ENCODE measurements at places on chromosomes 16 and 17. TPM values are rescaled to one million over a fixed set of nuclear protein-coding genes. Genes with fewer than 3 reads are reported as not detected.

GRCh38 chr16:10297341-10298006, 88.4 kb upstream of the ATF7IP2 start:
- H3K36me3 ChIP-seq: no peaks in the 10 kb centered on the region
- H3K27me3 ChIP-seq: no peaks in the 10 kb centered on the region
- no peaks in the 10 kb centered on the region for H3K4me1 ChIP-seq
- H3K27ac ChIP-seq: no peak overlapping the region
- no peak overlapping the region for H3K4me3 ChIP-seq

DNA sequence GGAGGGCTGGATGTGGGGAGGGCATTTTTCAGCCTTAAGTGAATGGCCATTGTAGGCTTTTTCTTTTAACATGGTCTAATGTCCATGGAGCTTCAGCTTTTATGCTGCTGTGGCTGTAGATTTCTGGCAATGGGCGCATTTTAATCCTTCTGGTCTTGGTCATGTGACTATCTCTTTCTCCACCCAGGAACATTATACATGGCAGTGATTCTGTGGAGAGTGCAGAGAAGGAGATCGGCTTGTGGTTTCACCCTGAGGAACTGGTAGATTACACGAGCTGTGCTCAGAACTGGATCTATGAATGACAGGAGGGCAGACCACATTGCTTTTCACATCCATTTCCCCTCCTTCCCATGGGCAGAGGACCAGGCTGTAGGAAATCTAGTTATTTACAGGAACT, 4.7 kb upstream of the NME2 start:
- H3K36me3 ChIP-seq: no peaks in the 10 kb centered on the region
- DNase-seq: no peak
- H3K27ac ChIP-seq: no peak overlapping the region
- no peak overlapping the region for H3K4me3 ChIP-seq
- no peaks in the 10 kb centered on the region for H3K4me1 ChIP-seq
- no peaks in the 10 kb centered on the region for H3K27me3 ChIP-seq

DNA sequence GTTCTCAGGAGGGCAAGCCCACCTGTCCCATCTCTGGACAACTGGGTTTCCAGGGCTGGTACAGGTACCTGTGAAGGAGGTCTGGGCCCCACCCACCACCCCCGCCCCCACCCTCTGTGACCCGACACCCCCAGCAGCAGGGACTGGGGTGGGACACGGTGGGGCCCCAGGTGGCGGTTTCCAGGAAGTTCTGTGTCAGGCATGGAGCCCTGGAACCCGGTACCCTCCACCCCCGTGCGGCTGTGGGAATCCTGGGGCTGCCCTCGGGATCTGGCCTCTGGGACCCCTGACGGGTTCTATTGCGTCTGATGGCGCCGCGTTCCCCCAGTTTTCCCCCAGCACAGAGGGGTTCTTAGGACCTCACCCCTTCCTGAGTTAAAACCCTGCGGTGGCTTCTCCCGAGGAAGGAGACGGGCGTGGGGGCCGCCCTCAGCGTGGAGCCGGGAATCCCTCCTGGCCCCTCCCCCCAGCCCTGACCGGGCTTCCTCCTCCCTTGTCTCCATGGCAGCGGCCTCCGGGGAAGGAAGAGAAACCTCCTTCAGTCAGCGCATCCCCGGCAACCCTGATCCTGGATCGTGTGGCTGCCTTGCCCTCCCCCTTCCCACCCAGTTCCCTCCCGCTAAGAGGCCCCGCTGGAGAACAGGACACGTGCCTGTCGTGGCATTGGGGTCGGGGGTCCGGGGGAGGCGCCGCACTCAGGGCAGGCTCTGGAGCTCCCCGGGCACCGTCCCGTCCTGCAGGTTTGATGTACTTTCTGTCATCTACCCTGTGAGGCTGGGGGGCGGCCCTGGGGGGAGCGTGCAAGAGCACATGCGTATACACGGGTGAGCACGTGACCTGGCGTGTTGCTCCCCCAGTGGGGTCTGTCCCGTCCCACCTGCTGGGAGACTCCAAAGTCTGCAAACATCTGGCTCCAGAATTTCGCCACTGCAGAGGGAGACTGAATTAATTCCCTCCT, 30.3 kb downstream of the CACNA1H start:
- no peak overlapping the region for H3K27ac ChIP-seq
- DNase-seq: no peak
- no peaks in the 10 kb centered on the region for H3K27me3 ChIP-seq
- H3K4me3 ChIP-seq: no peak overlapping the region

Gene TAC4
- not detected for total RNA-seq

DNA sequence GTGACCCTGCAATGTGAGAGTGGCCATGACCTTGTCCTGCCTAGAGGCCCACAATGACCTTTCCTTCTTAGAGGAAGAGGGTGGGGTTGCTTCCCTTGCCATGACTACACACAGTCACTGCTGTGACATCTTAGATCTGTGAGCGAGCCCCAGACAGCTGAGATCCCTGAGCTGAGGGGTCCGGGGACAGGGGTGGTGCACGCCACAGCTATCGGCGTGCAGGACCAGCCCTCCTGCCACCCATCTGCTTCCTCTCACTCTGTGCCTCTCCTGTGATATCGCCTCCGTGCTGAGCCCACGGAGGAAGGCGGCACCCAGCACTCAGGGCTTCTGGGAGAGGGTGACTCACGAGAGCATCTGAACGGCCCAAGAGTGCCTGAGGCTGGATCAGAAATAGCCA, 35.2 kb downstream of the KIAA0513 start:
- H3K36me3 ChIP-seq: no peaks in the 10 kb centered on the region
- H3K27ac ChIP-seq: no peak overlapping the region
- H3K27me3 ChIP-seq: no peaks in the 10 kb centered on the region
- H3K4me3 ChIP-seq: no peak overlapping the region
- DNase-seq: no peak

Gene GRB7
- 39.9 TPM for total RNA-seq

DNA sequence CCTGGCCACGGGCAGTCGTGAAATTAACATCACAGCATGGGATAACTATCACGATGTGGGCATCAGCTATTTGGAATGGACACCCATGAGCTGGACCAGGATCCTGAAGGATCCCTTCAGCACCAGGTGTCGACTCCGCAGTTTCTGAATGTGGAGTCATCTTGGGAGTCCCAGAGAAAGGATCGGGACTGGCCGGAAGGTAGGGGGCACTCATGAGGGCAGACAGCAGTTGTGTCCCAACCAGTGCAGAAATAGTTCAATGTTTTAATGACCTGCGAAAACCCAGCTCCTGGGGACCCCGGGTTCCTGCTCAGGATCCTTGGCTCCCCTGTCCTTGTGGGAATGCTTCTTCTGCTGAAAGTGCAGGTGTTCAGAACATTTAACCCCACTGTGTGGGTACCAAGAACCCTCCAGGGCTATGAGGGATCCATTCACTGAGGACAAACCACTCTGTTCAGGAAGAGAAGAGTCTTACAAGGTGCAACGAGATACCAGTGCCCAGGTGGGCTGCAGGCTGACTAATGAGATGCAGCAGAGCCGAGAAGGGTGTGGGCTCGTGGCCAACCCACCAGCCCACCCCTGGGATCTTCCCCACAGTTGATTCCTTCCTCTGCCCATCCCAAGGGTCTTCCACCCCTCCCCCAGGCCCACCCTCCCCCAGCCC, 154.8 kb downstream of the SALL1 start:
- H3K4me1 ChIP-seq: no peaks in the 10 kb centered on the region
- H3K27me3 ChIP-seq: no peaks in the 10 kb centered on the region
- no peak overlapping the region for H3K27ac ChIP-seq
- no peak overlapping the region for H3K4me3 ChIP-seq
- H3K36me3 ChIP-seq: no peaks in the 10 kb centered on the region

GRCh38 chr17:50939795-50940684, 73.9 kb upstream of the TOB1 start:
- H3K4me1 ChIP-seq: peaks cover 33% of the 10 kb centered on the region
- no peak overlapping the region for H3K4me3 ChIP-seq
- no peak overlapping the region for H3K27ac ChIP-seq
- peak; percentile 70 for DNase-seq
- no peaks in the 10 kb centered on the region for H3K36me3 ChIP-seq
- no peaks in the 10 kb centered on the region for H3K27me3 ChIP-seq

Measured in pancreas (tissue), 10 donors.